Fibroblast of skin of left biceps (primary cell): ENCODE measurements at places on chromosomes 4 and X.

- no peak for DNase-seq
Measured at GRCh38 chr4:108166038-108166437, 2.7 kb downstream of the LEF1 start.

- no peak for DNase-seq
Measured at GRCh38 chr4:87669373-87669772, 19.3 kb downstream of the DMP1 start.

- no peak for DNase-seq
Measured at GRCh38 chr4:31617667-31618066, 897.5 kb downstream of the PCDH7 start.

DNA sequence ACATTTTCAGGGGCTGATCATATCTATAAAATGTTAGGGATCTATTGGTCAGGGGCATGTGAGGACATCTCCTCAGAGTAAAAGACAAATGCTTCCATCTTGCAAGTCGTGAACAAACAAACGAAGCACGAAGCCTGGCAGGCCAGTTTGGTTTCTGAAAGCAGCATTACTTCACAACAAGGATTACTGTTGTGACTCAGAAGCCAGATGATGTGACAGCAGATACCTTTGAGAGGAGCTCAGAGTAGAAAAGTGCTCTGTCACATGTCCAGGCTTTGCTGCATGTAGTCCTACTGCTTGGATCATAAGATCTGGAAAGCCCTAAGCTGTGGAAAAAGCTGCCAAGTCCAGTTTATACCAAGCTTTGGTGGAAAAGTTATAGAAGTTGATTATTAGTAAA, 1827.2 kb downstream of the ARAP2 start:
- no peak for DNase-seq

DNA sequence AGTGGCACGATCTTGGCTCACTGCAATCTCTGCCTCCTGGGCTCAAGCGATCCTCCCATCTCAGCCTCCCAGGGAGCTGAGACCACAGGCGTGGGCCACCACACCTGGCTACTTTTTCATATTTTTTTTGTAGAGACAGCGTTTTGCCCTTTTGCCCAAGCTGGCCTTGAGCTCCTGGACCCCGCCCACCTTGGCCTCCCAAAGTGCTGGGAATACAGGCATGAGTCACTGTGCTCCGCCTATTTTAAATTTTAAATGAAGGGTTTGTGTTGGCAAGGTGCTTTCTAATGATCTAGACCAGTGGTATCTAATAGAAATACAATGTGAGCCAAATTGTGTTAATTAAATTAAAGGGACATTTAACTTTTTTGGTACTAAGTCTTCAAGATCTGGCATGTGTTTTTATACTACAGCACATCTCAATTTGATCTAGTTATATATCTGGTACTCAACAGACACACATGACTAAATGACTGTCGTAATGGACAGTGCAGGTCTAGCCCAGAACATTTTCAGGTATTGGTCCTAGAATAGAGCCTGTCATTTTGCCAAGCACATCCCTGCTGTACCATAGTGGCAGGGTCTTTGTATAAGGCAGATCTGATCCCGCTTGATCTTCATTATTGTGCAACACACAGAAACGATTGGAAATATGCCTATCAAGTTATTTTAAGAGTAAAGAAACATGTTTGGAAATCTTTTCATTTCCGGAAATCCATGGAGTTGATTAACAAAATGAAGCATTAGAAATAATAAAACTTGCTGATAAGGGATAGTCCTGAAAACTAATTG, 7.3 kb downstream of the PGK1 start:
- DNase-seq: no peak

DNA sequence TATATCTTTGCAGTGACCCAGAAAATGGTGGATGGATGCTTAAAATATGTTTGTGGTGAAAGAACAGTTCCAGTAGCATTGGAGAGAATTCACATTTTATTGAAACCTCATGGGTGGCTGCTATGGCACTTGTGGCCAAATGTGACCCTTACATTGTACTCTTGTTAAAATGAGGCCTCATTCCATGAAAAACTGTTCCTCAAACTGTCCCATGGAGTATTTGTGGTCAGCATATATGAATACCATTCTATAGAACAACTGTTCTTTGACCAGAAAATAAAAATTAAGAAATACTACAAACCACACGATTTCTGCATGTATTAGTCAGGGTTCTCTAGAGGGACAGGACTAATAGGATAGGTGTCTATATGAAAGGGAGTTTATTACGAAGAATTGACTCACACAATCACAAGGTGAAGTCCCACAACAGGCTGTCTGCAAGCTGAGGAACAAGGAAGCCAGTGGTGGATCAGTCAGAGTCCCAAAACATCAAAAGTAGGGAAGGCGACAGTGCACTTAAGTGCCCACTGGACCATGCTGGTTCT, 35.1 kb downstream of the GEMIN8 start:
- no peak for DNase-seq

- no peak for DNase-seq
Measured at GRCh38 chr4:47374477-47374876, 89.0 kb downstream of the COMMD8 start.

- no peak for DNase-seq
Measured at GRCh38 chr4:54224996-54225597, 4.0 kb upstream of the PDGFRA start.

DNA sequence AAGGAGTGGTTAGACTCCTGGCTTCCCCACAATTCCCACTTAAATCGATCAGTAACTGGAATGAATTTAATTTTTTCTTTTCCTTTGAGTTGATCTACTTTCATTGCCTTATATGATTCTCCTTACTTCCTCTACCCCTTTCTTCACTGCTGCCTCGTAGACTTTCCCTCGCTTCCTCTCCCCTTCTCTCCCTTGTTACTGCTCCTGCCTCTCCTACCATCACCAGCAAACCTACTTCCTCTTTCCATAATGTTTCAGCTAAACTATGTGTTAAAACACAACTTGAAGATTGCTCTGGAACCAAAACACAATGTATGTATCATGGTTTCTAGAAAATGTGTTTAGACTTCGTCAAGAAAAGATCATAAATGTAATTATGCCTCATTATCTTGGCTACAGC, 132.0 kb upstream of the TET2 start:
- DNase-seq: no peak

- no peak for DNase-seq
Measured at GRCh38 chr4:39936565-39937418, 40.9 kb downstream of the PDS5A start.

DNA sequence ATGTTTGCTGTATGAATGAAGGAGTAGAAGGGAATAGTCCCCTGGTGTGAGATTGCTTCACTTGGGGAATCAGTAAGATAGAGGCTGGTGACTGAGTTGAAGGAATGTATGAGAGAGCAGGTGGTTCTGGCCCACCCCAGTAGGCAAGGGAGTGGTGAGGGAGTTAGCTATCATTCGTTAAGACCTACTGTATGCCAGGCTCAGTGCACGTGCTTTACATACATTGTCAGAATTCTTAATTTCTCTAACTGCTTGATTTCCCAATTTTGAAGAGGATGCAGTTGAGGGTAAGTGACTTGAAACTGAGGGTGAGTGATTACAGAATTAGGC, 700 bp downstream of the VMA21 start:
- no peak for DNase-seq

GRCh38 chr4:105436414-105436813, 37.4 kb downstream of the PPA2 start:
- no peak for DNase-seq

GRCh38 chrX:65783746-65784145, 116.3 kb downstream of the MSN start:
- DNase-seq: no peak

- DNase-seq: no peak
Measured at GRCh38 chr4:6395466-6396228, 76.8 kb downstream of the PPP2R2C start.

DNA sequence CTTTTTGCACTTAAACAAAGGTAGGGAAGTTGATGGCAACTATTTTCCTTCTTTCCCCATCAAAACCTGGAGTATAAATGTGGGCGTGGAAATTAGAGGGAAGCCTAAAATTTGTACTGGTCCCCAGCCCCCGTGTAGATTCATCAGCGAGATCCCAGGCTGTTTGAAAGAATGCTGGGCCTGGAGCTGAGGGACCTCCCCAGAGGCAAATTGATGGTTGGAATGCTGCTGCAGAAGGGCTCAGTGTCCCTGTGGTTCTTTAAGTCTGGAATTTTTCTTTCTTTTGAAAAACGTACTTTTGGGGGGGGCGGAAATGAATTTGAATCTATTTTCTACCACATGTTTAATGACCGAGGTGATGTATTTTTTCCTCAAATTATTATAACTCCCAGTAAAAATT, 197.2 kb downstream of the CBR4 start:
- DNase-seq: no peak

DNA sequence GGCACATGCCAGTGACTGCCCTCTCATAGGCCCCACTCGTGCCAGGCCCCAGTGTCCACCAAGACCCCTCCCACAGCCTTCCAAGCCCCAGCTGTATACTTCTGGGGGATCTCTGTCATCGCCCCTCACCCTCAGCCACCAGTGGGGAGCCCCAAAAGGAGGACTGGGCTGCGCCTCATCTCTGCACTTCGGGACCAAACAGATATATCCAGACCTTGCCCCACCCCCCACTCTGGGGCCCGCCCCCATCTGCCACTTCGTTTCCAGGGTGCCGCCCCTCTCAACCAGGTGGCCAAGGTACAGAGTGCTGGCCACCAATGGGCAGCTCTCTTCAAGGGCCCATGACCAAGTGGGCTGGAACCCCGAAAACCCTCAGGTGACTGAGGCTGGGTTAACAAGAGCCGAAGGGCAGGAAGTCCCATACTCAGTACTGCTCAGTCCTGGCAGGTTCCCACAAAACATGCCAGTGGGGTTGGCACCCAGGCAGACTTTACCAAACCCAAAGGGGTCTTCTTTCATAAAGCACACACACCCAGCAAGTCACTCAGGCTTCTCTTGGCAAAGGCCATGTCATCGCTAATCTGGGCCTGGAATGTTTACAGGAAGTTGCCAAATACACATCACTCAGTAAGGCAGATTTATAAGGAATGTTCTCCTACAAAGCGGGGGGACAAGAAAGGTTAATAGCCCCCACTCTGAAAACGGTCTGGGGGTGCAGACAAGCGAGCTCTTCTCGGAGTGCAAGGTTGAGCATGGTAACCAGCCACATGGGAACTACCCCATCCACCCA, 4.4 kb downstream of the ZFYVE28 start:
- DNase-seq: no peak

DNA sequence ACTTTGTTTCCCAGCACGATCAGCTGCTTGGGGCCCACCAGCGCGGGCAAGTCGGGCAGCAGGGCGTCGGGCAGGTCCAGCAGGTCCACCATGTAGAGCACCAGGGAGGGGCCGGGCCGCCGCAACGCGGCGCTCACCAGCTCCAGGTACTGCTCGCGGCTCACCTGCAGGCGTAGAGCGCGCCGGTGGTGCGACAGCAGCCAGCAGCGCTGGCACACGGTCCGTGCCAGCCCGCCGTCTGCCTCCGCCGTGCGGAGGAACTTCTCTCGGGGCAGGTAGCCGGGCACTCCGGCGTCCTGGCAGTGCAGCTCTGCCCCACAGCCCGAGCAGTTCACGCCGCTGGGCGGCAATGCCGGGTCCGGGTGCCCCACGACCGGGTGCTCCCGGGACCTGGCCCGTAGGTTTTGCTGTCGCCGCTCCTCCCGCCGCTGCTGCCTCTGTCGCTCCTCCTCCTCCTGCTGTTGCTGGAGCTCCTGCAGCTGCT, 527 bp downstream of the NOA1 start:
- DNase-seq: no peak

GRCh38 chr4:42281324-42282020, 115.8 kb upstream of the SHISA3 start:
- DNase-seq: no peak

- DNase-seq: no peak
Measured at GRCh38 chrX:98068024-98068580, 1184.4 kb downstream of the RPA4 start.

- no peak for DNase-seq
Measured at GRCh38 chrX:30949554-30949953, 60.5 kb upstream of the TAB3 start.

- DNase-seq: no peak
Measured at GRCh38 chr4:139077567-139078355, 62.2 kb downstream of the NOCT start.

DNA sequence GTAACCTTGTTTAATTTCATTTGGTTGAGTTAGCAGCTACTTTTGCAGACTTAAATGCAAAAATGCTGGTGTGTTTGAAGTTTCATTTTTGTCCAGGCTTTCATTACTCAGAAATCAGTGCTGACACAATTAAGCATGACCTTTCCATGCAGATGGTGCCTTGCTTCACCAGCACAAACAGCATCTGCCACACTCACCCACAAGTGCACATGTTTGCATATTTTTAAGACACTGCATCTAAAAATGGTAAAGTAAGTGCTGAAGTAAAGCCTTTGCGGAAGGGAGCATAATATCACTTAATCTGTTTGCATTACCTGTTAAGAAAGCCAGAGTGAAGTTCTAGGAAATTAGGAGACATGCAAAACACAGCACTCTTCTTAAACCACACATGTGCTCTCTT, 7.3 kb upstream of the DAPP1 start:
- no peak for DNase-seq

DNA sequence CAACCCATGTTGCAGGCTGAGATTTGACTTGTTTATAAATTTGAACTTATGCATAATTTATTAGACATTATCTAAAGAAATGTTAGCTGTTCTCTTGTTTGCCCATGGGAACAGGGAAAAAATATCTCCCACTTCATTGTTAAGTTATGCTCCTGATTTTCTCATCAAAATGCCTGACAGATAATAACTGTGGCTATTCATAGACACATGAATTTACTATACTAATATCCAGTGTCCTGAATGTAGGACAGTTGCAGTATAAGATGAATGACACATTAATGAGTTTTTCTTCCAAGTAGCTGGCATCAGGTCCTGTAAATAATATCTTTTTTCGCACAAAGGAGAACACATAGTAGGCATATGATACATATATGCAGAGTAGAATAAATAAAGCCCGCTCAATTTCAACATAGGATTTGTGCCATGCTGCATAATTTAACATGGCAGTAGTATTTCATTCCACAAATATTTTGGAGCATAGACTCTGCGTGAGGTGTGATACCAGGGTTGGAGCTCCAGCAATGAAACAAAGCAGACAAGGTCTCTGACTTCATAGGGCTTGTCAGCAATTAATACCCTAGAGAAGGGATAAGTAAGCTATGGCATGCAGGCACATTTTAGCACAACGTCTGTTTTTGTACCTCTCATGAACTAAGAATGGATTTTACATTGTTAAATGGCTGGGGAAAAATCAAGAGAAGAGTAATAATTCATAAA, 40.4 kb upstream of the DDX53 start:
- DNase-seq: no peak

- DNase-seq: peak; percentile 47
Measured at GRCh38 chr4:140188975-140189374, 35.0 kb upstream of the MAML3 start.

DNA sequence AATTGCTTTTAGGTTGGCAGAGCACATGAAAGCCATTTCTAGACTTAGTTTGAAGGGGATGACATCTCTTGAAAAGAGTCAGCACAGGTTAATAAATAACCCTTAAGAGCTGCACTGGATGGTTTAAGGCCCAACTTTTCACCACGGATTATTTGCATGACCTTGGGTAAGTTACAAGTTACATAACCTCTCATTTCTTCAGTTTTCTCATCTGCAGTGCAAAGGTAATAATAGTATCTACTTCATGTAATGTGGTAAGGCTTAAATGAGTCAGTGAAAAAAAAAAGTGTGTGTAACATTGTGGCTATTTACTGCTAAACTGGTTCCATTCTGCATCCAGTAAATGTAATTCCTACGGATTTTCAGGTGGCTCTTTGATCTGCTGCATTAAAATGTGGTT, 715.8 kb downstream of the CCSER1 start:
- DNase-seq: no peak
